Hair follicular keratinocyte (primary cell): ENCODE measurements at places on chromosomes 5 and 9. TPM values are rescaled to one million over a fixed set of nuclear protein-coding genes. Genes with fewer than 3 reads are reported as not detected.

FBLL1 gene
- 0.15 and 1.7 TPM in 2 replicates for total RNA-seq

EPB41L4B gene
- 5.6 and 5.9 TPM in 2 replicates for total RNA-seq

MUSK gene
- total RNA-seq = not detected in 2 replicates

TUSC1 gene
- total RNA-seq = 20.3 and 29.2 TPM in 2 replicates

CDO1 gene
- not detected in 2 replicates for total RNA-seq

OGN gene
- total RNA-seq = not detected in 2 replicates

SLC45A2 gene
- not detected in 2 replicates for total RNA-seq

CCDC152 gene
- 4.5 and 5.3 TPM in 2 replicates for total RNA-seq

PAIP1 gene
- 62.9 and 76.7 TPM in 2 replicates for total RNA-seq

SPINK7 gene
- total RNA-seq = 0.47 TPM in 1 of 2 replicates, not detected in the other
